ENCODE measurements at places on chromosomes 1 and 21.

- DNase-seq: no peak
These were observed 29.8 kb downstream of the TNNT2 start for GRCh38 chr1:201347498-201348210.

DNA sequence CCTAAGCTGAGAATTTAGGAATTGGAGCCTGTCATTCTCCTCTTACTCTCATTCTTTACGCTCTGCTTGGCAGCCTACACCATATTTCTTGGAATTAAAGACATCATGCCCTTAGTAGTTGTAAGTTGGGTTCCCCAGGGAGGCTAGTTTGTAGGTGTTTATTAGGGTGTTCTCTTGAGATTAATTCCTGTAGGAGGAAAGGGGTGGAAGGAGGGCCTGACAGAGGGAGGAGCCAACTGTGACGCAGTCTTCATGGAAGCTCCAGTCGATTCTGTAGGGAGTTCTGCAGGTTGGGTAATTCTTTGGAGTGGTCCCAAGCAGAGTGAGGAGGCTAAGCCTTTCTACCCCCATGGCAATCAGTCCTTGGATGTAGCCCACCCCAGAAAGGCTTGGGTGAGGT is 111.4 kb downstream of the HHAT start:
- DNase-seq: no peak

GRCh38 chr1:220164116-220164515 is 70.2 kb downstream of the IARS2 start:
- DNase-seq: no peak

DNA sequence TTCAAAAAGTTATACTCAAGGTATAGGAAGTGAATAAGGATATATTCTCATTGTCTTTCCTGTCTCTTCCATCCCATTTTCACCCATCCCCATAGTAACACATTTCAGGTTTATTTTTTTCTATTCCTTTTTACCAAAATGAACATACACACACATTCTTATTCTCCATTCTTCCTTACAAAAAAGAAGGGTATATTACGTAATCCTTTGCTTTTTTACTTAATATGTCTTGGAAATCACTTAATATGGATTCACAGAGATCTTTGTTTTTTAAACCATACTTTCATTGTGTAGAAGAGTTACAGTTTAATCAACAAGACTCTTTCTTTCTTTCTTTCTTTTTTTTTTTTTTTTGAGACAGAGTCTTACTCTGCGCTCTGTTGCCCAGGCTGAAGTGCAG is 128.2 kb upstream of the BMP8A start:
- DNase-seq: no peak

DNA sequence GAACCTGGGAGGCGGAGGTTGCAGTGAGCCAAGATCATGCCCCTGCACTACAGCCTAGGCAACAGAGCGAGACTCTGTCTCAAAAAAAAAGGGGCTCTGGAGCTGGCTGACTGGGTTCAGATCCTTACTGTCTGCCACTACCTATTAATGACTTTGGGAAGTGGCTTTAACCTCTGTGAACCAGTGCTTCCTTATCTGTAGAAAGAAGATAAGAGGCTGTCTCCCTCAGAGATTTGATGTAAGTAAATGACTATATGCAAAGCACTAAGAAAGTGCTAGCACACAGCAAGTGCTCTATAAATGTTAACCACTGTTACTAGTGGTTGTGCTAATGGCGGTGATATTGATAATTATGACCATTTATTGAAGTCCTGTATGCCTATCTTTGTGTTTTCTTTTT is 94.6 kb downstream of the VPS13D start:
- DNase-seq: no peak

DNA sequence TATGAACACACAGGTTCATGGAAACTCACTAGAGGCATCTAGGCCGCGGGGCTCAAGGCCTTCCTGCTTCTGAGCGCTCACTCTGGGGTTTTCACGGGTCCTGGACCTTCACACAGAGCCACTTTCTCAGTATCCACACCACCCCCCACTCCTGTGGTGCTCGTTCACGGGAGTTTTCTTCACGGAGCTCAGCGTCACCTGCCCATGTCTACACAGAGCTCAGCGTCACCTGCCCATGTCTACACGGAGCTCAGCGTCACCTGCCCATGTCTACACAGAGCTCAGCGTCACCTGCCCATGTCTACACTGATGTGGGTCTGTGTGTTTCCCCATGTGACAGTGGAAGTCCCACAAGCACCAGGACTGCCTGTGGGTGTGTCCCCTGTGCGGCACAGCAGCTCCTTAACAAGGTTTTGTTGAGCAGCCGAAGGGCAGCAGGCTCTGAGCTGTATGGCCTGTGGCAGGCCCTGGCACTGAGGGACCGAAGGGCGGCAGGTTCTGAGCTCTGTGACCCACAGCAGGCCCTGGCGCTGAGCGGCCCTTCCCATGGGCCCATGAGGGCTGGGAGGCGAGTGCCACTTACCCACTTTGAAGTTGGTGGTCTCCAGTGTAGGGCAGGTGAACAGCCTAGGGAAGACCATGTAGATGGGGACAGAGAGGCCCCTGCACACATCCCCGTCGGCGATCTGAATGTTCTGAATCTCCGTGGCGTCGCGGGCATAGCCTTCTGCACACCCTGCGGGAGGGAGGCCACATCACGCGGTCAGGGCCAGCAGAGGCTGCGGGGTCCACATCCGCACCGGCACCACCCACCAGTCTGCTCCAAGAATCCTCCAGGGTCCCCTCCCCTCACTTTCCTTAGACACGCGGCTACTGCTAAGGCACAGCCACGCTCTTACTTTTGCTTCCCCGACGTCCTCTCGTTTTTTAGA is 39.8 kb downstream of the VPS26C start:
- DNase-seq: no peak

DNA sequence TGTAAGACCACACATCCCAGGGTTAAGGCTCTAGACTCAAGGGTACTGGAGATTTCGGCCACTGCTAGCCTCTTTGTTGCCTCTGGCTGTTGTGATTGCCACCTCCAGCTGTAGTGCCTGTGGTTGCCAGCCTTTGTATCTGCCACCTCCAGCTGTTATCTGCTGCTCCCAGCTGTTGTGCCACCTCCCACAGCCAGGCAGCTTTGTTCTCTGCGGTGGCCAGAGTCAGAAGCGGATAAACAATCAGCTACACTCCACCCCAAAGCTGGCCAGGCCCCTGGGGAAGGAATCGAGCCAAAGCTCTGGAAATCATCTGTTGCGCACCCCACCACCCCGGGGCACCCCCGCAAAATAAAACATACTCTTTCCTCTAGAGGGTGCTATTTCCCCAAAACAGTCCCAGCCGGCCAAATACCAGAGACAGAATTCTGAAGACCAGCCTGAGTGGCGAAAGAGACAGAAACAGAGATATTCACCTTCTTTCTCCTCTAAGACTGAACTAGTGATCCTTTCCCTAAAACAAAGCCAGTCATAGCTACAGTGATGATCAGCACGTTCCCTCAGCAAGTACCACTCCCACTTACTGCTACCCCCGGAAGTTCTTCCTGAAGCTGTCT is 14.8 kb upstream of the PIGM start:
- DNase-seq: peak; percentile 51

- DNase-seq: no peak
These were observed 22.8 kb downstream of the PRPF38A start for GRCh38 chr1:52427152-52427551.

All from GM19239 (cell line).